ENCODE measurements at places on chromosomes 3 and 15.

- DNase-seq: no peak
Observed at GRCh38 chr3:64149886-64150285, 75.4 kb downstream of the PRICKLE2 start.

- DNase-seq: no peak
Observed at GRCh38 chr3:168341956-168342936, 246.5 kb upstream of the GOLIM4 start.

- no peak for DNase-seq
Observed at GRCh38 chr3:185561958-185562357, 9.6 kb upstream of the LIPH start.

GRCh38 chr3:102206511-102207031 lies 228.2 kb upstream of the ZPLD1 start:
- no peak for DNase-seq

GRCh38 chr3:172129850-172130716 lies 90.7 kb downstream of the FNDC3B start:
- DNase-seq: peak; percentile 89

DNA sequence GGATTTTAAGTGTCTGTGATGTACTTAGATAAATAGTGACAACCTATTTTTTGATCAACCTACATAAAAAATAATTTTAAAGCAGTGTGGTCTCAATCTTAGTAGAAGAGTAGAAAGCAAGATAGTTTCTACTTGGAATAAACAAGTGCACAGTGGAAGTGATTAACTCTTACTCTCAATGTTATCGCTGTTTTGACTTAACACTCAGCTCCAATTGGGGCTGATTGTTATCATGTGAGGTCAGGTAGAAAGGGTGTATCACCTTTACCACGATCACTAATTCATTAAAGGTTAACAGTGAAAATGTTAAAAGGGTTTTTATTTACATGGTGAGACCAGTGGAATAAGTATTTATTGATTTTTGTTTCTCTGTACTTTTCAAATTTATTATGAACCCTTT lies 22.4 kb upstream of the APH1B start:
- no peak for DNase-seq

GRCh38 chr15:84648539-84648938 lies 5.5 kb downstream of the WDR73 start:
- DNase-seq: no peak

- no peak for DNase-seq
Observed at GRCh38 chr3:21991061-21991460, 240.1 kb upstream of the ZNF385D start.

DNA sequence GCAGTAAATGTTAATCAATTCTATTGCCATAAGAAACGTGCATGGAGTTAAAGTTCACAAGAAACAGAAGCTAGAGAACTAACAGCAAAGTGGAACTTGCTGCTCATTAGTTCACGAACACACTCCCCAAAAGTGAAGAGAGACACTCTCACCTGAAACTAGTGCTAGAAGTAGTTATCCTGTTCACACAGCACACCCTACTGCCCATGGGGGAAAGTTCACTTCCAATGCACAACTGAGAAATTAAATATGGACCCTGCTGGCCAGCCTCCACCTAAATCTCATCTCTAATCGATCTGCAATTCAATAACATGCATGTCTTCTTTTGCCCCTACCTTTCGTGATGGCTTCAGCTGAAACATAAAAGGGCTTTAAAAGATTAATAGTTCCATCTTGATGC lies 39.4 kb upstream of the FRMD4B start:
- peak; percentile 41 for DNase-seq

DNA sequence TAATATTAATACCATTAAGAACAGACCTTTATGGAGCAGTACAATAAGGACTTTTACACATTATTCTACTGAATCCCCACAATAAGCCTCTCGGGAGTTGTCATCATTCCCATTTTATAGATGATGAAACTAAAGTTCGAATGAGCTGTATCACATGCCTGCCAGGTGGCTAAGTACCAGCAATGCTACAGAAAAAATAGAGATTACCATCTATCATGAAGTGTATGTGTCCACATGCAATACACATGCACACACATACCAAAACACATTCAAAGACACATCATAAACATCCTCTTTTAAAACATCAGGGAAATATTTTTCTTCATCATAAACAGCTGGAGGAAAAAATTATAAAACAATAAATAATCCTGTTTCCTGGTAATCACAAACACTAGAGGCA lies 136.6 kb downstream of the SUCLG2 start:
- no peak for DNase-seq

DNA sequence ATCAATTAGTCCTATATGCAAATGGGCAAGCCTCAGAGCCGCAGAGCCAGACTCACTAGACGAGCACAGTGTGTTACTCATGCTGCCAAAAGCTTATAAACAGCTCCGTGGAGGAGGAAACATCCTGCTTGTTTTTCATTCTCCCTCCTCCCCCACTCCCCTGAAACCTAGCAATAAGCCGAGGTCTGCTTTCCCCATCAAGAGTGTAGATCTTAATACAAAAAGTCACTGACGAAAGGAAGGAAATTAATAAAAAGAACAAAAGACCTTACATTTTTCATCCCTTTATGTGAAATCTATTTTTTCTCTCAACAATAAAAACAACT lies 88.5 kb downstream of the XXYLT1 start:
- no peak for DNase-seq

- no peak for DNase-seq
Observed at GRCh38 chr3:58356054-58356453, 23.4 kb downstream of the PXK start.

DNA sequence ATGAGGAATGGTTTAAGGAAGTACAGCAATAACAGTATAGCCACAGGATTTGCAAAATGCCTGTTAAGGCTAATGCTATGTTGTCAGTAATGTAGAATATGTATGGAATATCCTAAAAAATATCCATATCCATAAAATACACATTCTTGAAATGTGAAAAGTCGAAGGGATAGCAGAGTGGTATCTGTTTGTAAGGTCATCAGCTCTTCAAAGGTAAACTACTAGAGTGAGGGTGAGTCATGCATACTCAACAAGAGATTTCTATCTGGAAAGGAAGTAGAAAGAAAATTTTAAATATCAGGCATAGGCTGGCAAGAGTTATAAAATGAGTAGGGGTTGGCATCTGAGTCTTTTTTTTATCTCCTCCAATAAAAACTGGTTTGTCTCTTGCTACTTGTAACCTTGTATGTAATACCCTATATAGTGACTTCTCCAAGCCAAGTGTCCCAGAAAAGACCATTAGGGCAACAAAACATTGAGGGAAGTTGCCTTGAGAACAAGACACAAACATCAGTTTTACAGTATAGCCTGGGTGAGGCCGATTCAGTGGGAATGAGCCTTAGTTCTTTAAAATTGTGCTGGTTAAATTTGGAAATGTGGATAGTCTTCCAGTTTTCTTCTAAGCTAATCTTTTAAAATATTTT lies 103.1 kb downstream of the SPATA16 start:
- DNase-seq: no peak

- DNase-seq: no peak
Observed at GRCh38 chr3:61417352-61417751, 144.0 kb upstream of the PTPRG start.

DNA sequence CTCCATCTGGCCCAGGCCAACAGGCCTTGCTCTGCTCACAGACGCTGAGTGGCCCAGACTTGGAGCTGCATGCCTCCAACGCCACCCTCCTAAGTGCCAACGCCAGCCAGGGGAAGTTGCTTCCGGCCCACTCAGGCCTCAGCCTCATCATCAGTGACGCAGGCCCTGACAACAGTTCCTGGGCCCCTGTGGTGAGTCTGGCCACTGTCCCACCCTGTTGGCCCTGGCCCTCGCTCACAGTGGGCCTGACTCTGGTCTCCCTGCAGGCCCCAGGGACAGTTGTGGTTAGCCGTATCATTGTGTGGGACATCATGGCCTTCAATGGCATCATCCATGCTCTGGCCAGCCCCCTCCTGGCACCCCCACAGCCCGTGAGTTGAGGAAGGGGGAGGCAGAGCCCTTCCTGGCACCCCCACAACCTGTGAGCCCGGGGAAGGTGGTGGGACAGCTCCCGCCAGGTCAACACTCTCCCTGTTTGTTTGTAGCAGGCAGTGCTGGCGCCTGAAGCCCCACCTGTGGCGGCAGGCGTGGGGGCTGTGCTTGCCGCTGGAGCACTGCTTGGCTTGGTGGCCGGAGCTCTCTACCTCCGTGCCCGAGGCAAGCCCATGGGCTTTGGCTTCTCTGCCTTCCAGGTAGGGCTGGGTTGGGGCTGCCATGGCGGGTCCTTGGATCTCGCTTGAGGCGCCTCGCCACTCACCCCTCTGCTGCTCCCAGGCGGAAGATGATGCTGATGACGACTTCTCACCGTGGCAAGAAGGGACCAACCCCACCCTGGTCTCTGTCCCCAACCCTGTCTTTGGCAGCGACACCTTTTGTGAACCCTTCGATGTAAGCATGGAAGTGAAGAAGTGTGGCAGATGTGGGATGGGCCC lies 10.0 kb downstream of the NT5DC2 start:
- peak; percentile 4 for DNase-seq

GRCh38 chr3:192731233-192731632 lies 3.9 kb upstream of the FGF12 start:
- no peak for DNase-seq

- DNase-seq: no peak
Observed at GRCh38 chr3:171072432-171072831, 45.9 kb upstream of the SLC2A2 start.

GRCh38 chr3:113161661-113162060 lies 49.7 kb upstream of the BOC start:
- DNase-seq: no peak

DNA sequence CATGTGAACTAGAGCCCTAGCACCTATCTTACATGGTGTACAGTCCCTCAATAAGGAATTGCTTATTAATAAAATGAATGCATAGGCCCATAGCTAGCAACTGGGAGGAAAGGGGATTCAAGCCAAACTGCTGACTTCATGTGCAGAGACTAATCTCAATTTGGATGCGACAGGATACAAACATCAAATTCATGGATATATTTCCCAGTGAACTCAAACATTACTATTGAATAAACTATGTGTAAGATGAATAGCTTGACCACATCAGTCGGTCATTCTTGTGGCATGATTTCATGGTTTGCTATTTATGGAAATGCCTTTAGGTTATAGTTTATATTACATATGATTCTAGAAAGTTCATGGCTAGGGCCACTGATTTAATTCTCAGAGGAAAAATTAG lies 268.6 kb upstream of the SLITRK3 start:
- DNase-seq: no peak

GRCh38 chr3:46935168-46935858 lies 41.2 kb downstream of the CCDC12 start:
- peak; percentile 74 for DNase-seq

GRCh38 chr3:72682936-72683452 lies 165.3 kb downstream of the SHQ1 start:
- DNase-seq: no peak

DNA sequence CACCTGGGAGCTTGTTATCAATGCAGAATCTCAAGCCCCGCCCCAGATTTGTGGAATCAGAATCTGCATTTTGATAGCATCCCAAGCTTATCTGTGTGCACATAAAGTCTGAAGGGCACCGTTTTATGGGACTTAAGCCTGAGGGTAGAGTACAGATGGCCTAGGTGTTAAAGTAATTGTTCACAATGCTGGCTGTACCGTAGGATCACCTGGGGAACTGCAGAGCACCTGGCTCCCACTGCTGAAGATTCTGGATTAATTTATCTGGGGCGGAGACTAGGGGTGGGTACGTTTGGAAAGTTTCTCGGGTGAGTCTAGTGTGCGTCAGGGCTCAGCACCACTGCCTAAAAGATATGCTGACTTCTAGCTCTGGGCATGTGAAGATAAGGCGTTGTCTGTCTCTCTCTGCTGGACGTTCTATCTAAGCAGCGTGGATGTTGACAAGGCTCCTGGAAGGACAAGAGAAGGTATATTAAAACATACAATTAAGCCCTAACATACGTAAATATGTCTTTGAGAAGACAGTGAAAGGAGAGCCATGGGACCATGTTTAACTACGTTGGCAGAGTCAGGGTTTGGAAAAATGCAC lies 63.2 kb upstream of the RASGRP1 start:
- no peak for DNase-seq

DNA sequence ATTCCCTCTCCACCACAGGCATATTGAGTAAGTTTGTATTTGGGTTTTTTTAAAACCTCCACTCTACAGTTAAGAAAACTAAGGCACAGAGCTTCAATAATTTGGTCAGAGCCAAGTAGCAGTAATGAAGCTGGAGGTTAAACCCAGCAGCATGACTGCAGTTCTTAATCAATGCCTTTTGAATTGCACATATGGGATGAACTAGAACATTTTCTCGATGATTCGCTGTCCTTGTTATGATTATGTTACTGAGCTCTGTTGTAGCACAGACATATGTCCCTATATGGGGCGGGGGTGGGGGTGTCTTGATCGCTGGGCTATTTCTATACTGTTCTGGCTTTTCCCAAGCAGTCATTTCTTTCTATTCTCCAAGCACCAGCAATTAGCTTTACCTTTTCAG lies 1.6 kb upstream of the CCR5 start:
- DNase-seq: no peak

GRCh38 chr15:66847565-66847991 lies 145.5 kb downstream of the SMAD6 start:
- DNase-seq: no peak

GRCh38 chr3:70871909-70872656 lies 559.6 kb upstream of the MDFIC2 start:
- DNase-seq: no peak

GRCh38 chr3:78517965-78518364 lies 1249.8 kb downstream of the ROBO1 start:
- DNase-seq: no peak

DNA sequence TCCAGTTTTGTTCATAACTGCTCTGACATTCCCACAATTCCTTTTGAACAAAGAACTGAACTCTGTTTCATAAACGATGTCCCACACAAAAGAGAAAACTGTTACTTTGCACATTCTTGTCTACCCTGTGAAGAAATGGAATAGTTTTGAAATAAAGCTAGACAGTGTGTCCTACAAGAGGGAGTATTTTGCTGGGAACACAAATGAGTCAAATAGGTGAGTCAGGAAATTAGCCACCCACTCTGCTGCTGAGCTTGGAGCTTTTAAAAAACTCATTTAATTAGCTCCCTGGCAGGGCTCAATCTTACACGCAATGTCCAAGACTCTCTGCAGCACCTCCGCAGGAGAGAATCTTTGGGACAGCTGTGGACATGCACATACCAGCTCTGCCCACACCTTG lies 193.4 kb downstream of the SLC9A9 start:
- DNase-seq: no peak

GRCh38 chr15:70382762-70383458 lies 285.2 kb upstream of the TLE3 start:
- no peak for DNase-seq

GRCh38 chr3:171654809-171655208 lies 155.5 kb downstream of the PLD1 start:
- DNase-seq: no peak
